ENCODE measurements at places on chromosomes 6 and 20. TPM values are rescaled to one million over a fixed set of nuclear protein-coding genes. Genes with fewer than 3 reads are reported as not detected.

The PRL gene
- total RNA-seq: not detected

The CALHM5 gene
- 1.2 TPM for total RNA-seq

The MYMX gene
- total RNA-seq: not detected

The ADGRG6 gene
- total RNA-seq: 0.96 TPM

The MTG2 gene
- 34.0 TPM for total RNA-seq

The BMP7 gene
- total RNA-seq: 0.16 TPM

The ZNF165 gene
- total RNA-seq: 0.68 TPM

The SLC25A27 gene
- 24.1 TPM for total RNA-seq
